ENCODE measurements at places on chromosomes 6 and 20. TPM values are rescaled to one million over a fixed set of nuclear protein-coding genes. Genes with fewer than 3 reads are reported as not detected.
A peak's percentile ranks its signal among the peaks of the same experiment; 100 is the strongest.

The SLA2 gene
- total RNA-seq, result not detected

The KCNS1 gene
- not detected for total RNA-seq

The LRRC73 gene
- total RNA-seq, result 0.94 TPM

The SNAP25 gene
- total RNA-seq, result 5.8 TPM

GRCh38 chr20:39453890-39454289, 491.7 kb downstream of the DHX35 start:
- no peak for DNase-seq

- DNase-seq, result no peak
Measured at GRCh38 chr6:118715376-118715775, 64.0 kb upstream of the CEP85L start.

GRCh38 chr6:148272597-148272996, 70.0 kb upstream of the SASH1 start:
- DNase-seq, result no peak

GRCh38 chr20:51800060-51800871, 2.1 kb downstream of the SALL4 start:
- peak; percentile 82 for DNase-seq

DNA sequence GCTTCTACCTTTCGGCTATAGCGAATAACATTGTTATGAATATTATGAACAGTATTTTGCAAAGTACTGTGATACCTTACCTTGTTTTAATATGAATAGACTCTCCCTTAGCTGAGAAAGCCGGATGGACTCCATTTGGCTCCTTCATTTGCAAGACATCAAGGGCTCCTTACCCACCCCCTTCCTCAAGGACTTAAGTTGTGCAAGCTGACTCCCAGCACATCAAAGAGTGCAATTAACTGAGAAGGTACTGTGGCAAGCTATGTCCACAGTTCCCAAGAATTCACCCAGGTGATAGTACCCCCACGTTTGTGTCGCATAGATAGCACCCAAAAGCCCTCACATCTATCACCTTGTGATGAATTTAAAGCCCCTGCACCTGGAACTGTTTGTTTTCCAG, 11.2 kb downstream of the CST5 start:
- no peak for DNase-seq
